ENCODE measurements at places on chromosomes 4 and X. TPM values are rescaled to one million over a fixed set of nuclear protein-coding genes. Genes with fewer than 3 reads are reported as not detected.

Gene IL13RA2
- 1.3 TPM for total RNA-seq

Gene NAP1L3
- total RNA-seq: 2.8 TPM

Gene CCDC120
- total RNA-seq: 1.4 TPM

Gene SFRP2
- total RNA-seq: 15.9 TPM

Gene RTL9
- total RNA-seq: 0.39 TPM

Gene TLR2
- 0.08 TPM for total RNA-seq

Gene FGG
- 0.88 TPM for total RNA-seq

Gene VCX
- total RNA-seq: not detected

Gene ITM2A
- total RNA-seq: 0.32 TPM

Gene ZNF711
- total RNA-seq: 1.9 TPM

Gene NELFA
- total RNA-seq: 24.8 TPM

Gene CT47B1
- total RNA-seq: not detected

Gene FGFBP1
- total RNA-seq: 0.65 TPM

Gene PRDM5
- 6.4 TPM for total RNA-seq

Gene CTAG1B
- total RNA-seq: not detected

Gene TEX13C
- total RNA-seq: not detected

Gene CCDC158
- total RNA-seq: not detected

Gene CORIN
- 0.48 TPM for total RNA-seq

Gene PRIMPOL
- 12.0 TPM for total RNA-seq

Gene PRRG1
- total RNA-seq: 20.0 TPM

Gene NUDT11
- total RNA-seq: 11.4 TPM

Gene HPGDS
- total RNA-seq: not detected

Gene BANK1
- not detected for total RNA-seq

Gene UGT2A3
- not detected for total RNA-seq

Gene IQSEC2
- total RNA-seq: 18.8 TPM

Gene HDX
- total RNA-seq: 6.4 TPM

Gene CENPVL2
- not detected for total RNA-seq

Gene BBS7
- total RNA-seq: 10.7 TPM

Gene CT45A2
- not detected for total RNA-seq

Gene NLGN3
- total RNA-seq: 3.1 TPM

Gene STAP1
- not detected for total RNA-seq

Gene INTU
- 2.6 TPM for total RNA-seq

Gene APBB2
- total RNA-seq: 90.2 TPM

Gene EXOSC9
- total RNA-seq: 31.0 TPM

Gene KCTD8
- total RNA-seq: 0.78 TPM

Gene SGMS2
- total RNA-seq: 10.5 TPM

Gene SORCS2
- total RNA-seq: 0.52 TPM

Gene F8A1
- total RNA-seq: 10.7 TPM

Gene PLAC8
- total RNA-seq: not detected

Gene PAK3
- 0.52 TPM for total RNA-seq

Gene FAM47E
- not detected for total RNA-seq

Gene RTL3
- total RNA-seq: not detected

Gene LGI2
- total RNA-seq: not detected

Gene ZNF185
- total RNA-seq: 4.0 TPM

Gene SPATA18
- 5.9 TPM for total RNA-seq

Gene THOC2
- total RNA-seq: 26.0 TPM

Gene NPY1R
- total RNA-seq: not detected

Gene VGLL1
- total RNA-seq: not detected

Gene RPA4
- total RNA-seq: 0.72 TPM

Gene BTK
- total RNA-seq: not detected

Gene SLC7A11
- total RNA-seq: 6.1 TPM

Gene ZIC3
- not detected for total RNA-seq

Gene UGT2A1
- total RNA-seq: not detected

Gene AFP
- total RNA-seq: not detected

All from epithelial cell of alveolus of lung (primary cell).